Anterior cingulate cortex (tissue), 58 donors: ENCODE measurements at places on chromosomes 2 and 18.

DNA sequence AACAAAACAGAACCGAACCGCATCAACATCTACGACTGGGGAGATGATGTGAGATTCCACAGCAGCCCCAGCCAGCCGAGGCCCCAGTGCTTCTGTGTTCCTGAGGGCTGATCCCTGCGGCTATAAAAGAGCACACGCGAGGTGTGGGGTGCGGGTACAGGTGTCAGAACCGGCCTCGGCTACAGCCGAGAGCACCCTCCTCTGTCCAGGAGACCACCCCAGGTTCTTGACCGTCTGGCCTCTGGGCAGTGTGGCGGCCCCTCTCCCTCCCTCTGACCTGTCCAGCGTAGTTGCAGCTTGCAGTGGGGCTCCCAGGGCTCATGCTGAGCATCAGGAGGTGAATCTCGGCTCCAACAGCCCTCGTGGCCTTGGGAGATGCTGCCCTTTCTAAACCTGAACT, 23.7 kb downstream of the RTP5 start:
- DNase-seq, result no peak

GRCh38 chr18:55475916-55476315, 112.1 kb downstream of the TCF4 start:
- no peak for DNase-seq

- DNase-seq, result no peak
Observed at GRCh38 chr2:199115169-199115568, 342.6 kb downstream of the SATB2 start.

DNA sequence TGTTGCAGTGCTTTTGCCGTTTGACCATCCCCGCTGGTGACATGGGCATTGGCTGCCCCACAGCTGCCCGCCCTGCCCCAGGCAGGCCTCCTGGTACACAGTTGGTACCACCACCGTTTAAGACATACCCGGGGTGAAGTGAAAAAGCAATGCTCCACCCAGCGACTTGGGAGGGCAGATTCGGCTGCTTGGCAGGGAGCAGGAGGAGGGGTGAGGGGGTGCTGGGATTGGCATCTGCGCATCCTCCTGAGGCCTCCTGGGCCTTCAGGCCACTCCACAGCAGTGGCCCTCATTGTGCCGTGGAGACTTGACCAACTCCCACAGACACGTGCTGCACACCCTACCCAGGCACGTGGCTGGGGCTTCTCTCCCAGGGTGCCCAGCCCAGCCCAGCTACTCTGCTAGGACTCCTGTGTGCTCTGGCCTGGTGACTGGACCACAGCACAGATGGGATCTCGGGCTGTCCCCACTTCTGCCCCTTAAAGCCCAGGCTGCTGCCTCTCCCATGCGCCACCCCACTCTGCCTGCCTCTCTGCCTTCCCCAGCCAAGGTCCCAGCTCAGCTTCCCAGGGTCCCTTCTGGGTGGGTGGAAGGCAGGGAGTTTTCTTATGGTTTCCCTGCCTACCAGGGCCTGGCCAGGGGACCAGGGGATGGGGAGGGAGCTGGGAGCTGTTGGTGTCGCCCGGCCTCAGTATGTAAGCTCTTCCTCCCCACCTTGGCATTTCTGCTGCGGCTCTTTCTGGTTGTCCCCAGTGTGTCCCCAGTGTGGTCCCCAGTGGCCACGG, 157.0 kb upstream of the HS6ST1 start:
- DNase-seq, result no peak

DNA sequence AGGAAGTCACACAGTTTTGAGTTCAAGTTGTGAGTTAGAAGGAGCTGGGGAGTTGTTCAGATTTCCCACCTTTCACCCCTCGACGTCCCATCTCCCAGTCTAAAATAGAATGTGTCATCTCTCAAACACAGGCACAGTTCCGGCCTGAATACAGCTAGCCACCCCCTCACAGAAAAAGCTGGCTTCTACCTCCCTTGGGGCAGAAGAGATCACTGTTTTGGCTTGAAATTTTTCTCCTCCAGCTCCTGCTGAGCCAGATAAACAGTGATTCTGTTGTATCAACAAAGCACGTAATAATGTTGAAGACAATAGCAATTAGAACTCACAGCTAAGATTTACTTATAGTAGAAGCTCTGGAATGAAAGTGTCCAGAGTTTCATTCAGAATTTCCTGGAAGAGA, 74.7 kb downstream of the KIAA2012 start:
- DNase-seq, result no peak

DNA sequence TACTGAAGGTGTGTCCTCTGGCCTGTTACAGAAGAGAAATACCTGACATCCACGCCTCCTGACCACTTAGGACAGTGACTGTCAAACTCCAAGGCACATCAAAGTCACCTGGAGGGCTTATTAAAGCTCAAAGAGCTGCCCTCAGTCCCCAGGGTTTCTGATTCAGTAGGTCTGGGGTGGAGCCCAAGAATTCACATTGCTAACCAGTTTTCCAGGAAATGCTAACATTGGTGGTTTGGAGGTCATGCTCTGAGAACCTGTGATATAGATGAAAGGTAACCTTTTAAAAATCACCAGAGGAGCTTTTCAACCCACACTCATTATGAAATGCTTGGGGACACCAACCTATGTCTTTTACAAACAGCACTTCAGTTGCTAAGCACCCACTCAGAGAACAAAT, 172.3 kb downstream of the ALK start:
- DNase-seq, result no peak

GRCh38 chr2:120346026-120346666, at the start of gene INHBB:
INHBB (plus strand) TSS chr2:120346136; CDS start chr2:120346189, 53 bp downstream.
- DNase-seq, result no peak

DNA sequence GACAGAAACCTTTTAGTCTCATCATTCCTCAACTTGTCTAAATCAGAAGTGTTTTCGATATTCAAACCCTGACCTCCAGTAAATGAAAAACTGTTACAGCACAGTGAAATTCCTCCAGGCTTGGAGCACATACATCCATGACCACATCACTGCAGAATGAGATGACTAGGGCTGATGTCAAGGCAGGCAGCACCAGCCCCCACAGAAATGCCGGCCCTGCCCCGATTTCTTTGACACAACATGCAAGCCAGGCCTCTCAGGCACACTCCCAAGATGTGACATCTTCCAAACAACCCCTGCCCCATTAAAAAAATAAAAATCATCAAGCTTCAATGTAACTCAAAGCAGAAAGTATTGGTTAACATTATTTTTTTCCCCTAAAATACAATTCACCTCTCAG, 103.3 kb downstream of the CTAGE1 start:
- DNase-seq, result no peak

- no peak for DNase-seq
Observed at GRCh38 chr2:169112841-169113240, 43.5 kb downstream of the DHRS9 start.

DNA sequence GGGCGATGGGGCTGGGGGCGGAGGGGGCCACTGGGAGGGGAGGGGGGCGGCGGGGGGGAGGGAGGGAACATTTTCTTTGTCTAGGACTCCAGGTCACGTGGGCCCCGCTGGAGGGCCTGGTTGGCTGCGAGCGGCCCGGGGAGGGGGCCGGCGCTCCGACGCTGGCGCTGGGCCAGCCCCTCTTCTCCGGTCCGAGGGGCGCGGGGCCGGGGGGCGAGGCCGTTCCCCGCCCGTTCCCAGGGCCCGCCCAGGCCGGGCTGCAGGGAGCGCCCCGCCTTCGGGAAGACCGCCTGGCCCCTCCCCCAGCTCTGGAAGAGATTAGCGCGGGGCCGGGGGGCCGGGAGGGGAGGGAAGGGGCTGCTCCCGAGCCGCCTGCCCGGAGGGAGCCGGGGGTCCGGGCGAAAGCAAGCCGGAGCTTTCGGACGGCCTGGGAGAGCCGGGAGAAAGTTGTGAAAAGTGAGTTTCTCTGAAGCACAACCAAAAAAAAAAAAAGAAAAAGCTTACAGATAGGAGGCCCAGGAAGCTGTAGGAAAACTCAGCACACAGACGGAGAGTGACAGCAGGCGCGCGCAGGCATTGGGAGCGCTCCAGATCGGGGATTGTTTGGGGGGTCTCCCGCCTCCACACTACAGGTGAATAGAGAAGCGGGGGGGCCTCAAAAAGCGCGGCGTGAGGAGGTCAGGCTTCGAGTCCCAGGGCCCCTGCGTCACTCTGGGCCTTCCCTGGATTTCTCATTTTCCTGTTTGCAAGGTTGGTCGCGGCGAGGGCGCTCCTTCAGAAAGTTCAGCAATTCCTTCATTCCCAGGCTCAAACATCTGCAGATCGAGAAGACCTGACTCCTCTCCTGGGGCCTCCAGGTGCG, 84.1 kb upstream of the POMC start:
- DNase-seq, result no peak
